ENCODE measurements at places on chromosomes 1 and 21.

DNA sequence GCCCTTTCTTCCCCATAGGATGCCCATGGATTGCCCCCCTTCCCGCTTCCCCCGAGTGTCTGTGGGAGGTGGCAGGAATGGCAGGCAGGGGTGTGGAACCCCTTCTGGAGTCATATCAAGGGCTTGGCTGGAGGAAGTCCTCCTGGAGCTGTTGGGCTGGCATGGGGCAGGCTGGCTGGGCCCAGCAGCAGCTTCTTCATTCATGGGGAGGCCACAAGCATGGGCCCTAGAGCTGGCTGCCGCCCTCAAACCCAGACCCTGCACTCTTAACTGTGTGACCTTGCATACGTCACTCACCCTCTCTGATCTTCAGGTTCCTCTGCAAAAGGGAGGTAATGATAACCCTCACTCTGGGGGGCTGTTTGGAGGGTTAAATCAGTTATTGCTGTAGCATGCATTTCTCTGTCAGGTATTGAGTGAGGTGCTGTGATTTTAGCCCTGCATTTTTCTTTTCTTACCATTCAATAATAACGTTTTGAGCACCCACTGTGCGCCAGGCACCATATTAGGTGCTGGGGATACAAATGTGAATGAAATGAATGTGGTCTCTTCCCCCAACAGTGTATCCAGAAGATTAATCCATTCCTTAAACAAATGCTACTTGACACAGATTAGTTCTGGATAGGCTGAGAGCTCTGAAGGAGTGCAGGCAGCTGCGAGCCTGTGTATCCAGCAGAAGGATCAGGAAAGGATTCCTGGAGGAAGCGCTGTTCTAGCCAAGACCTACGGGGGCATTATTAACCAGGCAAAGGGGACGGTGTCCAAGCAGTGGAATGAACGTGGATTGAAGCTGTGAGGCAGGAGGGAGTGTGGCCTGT is 9.3 kb downstream of the PCSK9 start:
- no peak for DNase-seq

DNA sequence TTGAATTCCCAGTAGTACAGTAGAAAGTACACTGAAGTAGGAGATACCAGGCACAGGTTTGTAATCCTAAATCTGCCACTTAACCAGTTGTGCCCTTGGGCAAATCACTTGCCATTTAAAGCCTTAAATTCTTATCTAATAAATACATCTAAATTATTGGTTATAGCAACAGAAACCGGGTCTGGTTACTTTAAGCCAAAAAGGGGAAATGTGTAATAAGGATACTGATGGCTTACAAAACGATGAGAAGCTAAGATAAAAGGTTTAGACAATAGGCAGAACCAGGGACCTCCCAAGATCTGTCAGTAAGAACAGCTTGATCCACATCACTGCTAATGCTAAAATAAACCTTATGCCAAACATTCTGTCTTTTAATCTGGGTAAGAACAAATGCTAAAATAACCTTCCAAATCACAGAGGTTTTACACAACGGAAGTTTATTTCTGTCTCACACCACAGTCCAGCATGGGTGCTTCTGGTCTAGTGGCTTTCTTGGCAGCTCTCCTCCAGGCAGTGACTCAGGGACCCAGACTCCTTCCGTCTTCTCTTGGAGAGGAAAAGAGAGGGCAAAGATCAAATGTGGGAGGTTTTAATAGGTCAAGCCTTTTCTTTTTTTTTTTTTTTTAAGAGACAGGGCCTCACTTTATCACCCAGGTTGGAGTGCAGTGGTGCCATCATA is 16.5 kb upstream of the ZMYM1 start:
- DNase-seq: no peak

DNA sequence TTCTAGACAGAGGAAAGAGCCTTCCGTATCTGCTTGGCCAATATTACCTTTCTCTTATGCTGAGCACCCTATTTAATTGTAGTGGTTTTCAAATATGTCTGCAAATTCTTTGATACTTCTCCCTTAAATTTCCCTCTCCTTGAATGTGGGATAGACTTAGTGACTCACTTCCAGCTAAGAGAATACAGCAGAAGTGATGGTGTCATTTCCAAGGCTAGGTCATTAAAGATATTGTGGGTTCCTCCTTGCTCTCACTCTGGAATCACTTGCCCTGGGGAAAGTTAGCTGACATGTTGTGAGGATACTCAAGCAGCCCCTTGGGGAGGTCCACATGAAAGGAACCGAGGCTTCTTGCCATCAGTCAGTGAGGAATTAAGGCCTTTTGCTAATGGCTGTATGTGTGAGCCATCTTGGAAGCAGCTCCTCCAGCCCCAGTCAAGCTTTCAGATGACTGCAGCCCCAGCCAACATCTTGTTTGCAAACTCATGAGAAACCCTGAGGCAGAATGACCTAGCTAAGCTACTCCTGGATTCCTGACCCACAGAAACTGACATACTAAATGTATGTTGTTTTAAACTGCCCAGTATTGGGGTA is 8.1 kb upstream of the CITED4 start:
- no peak for DNase-seq

DNA sequence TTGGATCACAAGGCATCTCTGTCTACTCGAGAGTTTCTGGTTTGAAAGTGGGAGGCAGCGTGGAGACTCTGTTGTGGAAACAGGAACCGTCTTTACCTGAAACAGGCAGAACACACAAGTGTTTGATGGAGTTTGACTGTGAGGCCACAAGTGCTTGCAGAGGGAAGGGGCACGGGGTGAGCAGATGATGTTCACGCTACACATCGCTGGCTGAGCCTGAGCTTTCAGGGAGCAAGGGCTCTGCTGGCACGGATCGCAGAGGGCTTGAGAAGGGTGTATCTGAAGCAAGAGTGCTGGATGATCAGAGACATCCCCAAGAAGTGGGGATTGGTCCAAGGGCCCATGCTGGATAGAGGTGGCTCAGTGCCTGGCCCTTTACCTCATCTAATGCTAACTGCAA is 59.3 kb downstream of the IGSF21 start:
- DNase-seq: no peak

DNA sequence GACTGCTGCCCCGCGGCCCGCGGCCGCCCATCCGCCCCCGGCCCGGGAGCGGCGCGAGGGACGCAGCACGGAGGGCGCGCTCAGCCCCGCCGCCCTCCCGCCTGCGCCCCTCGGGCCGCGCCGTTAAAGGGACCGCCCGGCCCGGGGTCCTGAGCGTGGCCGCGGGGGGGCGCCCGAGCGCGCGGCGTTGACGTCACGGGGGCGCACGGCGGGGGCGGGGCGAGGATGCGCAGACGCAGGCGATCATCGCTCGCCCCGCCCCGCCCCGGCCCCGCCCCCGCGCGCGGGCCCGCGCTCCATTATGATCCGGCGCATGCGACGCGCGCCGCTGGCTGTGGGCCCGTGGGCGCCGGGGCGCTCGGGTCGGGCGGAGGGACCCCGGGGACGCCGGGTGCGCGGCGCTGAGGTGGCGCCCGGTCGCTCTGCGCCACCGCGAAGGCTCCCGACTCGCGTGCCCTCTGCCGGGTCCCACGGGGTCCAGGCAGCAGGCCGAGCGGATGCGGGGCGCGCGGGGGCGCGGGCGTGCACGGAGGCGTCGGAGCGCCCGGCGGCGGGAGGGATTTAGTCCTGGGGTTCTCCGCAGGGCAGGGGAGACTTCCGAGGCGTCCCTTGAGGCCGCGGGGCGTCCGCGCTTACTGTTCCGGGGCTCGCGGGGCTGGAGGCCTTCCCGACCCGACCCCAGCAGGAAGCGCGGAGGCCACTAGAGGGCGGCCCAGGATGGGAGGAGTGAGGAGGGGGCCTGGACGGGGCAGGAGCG is at the start of gene DVL1:
Gene DVL1 (minus strand): TSS at position 163 of the 757 bp plus-strand sequence. CDS start 353 bp downstream, outside the sequence.
- peak; percentile 79 for DNase-seq

Data from trophoblast cell (in vitro differentiated cells and primary cell).